Stimulated activated CD4-positive, alpha-beta T cell treated with anti-CD3 and anti-CD28 coated beads, Interleukin-1b, Interleukin-23, amount 100 ng/mL, for 1 hour (primary cell): ENCODE measurements at places on chromosomes 6 and 20.

GRCh38 chr6:149060300-149060984, 257.1 kb upstream of the TAB2 start:
- DNase-seq, result no peak

DNA sequence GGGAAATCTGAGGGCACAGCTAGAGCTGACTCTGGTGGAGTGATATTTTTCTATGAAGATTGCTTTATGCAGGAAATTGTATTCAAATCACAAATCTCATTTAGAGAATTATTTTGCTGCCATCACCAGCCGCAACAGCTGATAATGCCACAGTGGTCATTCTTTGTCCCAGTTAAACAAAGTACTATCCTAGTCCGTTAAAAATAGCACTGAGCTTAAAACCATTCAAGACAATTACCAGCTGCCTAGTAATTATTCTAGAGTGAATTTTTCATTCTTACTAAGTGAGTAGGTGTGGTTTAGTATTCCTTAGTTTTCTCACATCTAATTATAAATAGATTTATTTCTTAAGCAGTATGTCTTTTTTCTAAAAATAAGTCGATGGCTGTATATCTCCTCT, 190.5 kb downstream of the SLC35F1 start:
- no peak for DNase-seq

DNA sequence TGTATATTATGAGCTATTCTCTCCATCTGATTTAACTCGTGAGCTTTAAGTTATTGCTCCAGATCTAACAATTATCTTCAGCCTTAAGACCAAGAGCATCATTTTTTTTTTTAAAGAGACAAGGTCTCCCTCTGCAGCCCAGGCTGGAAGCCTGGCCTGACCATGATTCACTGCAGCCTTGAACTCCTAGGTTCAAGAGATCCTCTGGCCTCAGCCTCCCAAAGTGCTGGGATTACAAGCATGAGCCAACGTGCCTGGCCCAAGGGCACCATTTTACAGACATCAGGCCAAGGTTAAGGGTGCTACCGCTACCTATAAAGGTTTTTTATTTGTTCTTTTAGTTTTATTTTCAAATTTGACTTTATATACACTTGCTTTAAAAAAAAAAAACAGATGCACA, 2.3 kb downstream of the SUPT3H start:
- no peak for DNase-seq

GRCh38 chr6:155194399-155194798, 69.4 kb upstream of the CLDN20 start:
- DNase-seq, result no peak

GRCh38 chr20:61837200-61837599, 228.5 kb downstream of the TAF4 start:
- DNase-seq, result no peak

DNA sequence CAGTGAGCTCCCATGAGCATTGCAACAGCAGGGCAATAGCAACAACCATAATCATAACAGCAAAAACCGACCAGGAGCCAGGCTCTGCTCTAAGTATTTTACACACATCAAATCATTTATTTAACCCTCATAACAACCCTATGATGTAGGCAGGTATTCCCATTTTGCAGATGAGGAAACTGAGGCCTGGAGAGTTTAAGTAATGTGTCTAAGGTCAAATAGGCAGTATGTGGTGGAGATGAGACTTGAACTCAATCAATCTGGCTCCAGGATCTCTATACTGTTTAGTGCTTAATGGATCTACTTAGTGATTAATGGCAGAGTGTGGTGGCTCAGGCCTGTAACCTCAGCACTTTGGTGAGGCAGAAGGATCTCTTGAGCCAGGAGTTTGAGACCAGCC, 3.4 kb downstream of the TMEM151B start:
- DNase-seq, result no peak

DNA sequence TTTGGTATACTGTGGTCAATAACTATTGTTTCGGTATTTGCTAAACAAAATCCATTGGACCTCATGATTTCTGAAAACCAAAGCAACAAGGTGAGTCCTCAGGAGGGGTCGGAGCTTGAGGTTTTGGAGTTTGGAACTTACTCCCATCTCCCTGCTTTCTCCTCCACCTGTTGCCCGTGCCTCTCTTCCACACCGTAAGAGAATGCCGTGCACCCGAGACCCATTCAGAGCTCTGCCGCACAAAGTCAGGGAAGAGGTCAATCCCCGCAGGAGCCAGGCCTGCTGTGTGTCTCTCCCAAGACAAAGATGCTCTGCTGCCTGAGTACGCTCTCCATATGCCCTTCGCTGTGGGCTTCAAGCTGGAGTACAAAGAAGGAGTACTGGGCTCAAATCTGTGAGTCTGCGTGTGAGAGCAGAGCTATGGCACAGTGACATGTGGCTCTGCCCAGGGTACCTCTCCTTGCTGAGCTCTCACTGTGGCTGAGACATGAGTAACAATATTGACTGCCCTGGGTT, 23.9 kb downstream of the PXDC1 start:
- no peak for DNase-seq

DNA sequence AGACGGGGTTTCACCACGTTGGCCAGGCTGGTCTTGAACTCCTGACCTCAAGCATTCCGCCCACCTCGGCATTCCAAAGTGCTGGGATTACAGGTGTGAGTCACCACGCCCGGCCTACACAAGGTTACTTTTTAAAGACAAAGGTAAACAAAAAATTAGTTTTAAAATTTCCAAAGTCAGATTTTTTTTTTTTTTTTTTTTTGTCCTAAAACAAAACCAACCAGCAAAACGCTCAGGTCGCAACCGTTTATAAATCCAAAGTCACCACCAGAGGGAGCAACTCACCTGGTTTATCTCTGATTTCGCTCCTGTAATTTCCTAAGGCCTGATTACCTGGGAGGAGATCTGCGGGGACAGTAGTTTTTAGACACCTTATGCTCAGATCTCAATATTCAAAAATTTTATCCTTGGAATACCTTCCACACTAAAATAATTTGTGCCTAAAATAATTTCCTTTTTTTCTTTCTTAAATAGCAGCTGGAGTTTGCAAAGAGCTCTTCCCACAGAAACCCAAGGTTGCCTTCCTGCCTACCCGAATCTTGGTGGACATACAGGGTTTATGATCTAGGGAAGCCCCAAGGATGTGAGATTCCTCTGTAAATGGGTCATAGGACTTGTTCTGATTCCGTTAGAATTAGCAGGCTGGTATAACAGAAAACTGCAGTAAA, 19.8 kb upstream of the TREM1 start:
- DNase-seq, result no peak

- no peak for DNase-seq
Observed at GRCh38 chr6:125421836-125422235, 120.1 kb upstream of the HDDC2 start.

GRCh38 chr6:169890901-169891300, 139.5 kb downstream of the ERMARD start:
- no peak for DNase-seq

GRCh38 chr6:16894301-16894700, 133.0 kb upstream of the ATXN1 start:
- no peak for DNase-seq

GRCh38 chr20:2101057-2101864, at the start of gene STK35:
Gene STK35 (plus strand): TSS chr20:2101827. CDS start chr20:2101882, 55 bp downstream.
- no peak for DNase-seq

GRCh38 chr20:40966516-40967185, 62.0 kb upstream of the TOP1 start:
- DNase-seq, result no peak

GRCh38 chr20:8917084-8917483, 151.8 kb upstream of the PLCB4 start:
- no peak for DNase-seq

DNA sequence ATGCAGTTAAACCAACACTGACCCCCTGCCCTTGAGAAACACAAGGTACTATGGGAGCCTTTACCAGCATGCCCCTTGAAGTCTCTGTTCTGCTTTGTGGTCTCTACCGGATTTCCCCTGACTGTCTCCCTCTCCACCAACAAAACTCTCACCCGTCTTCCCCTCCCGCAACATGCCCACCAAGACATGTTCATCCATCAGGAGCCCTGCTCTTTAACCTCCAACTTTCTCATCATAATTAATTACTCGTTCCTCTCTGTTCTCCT, 1.1 kb downstream of the ZNF165 start:
- no peak for DNase-seq

- DNase-seq, result no peak
Observed at GRCh38 chr6:164042212-164042611, 627.7 kb downstream of the QKI start.

- no peak for DNase-seq
Observed at GRCh38 chr6:138909511-138909910, 78.5 kb downstream of the REPS1 start.

DNA sequence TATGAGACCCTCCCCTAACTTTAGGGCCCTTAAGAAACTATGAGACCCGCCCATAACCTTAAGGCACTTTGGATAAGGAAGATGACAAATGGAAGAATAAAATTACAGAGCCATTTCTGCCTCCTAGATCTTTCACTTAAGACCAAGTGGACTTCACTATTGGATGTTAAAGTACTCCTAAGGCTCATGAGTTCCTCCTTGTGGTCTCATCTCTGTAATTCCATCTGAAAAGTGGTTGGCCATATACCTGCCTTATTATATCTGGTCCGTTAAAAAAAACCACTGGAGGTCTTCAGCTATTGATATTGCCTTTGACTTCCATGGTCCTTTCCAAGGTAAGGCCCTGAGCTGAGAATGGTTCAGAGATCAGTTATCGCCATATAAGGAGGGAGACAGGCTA, 310.3 kb downstream of the EYA4 start:
- DNase-seq, result no peak

DNA sequence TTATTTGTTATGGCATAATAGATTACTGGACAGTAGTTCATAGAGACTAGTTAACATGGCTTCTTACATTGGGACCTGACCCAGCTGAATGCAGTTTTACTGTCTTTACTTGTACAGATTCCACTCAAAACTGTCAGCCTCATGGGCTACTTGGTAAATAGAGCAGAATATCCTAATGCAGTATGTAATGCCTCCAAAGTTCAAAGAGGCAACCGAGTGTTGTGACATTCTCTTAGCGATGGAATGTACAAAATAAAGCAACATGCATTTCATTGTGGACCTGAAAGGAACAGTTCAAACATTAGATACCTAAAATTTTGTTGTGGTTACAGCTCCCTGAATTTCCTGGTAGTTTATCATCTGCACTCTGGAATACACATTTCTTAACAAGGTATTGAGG, 29.1 kb upstream of the RGS17 start:
- DNase-seq, result no peak

DNA sequence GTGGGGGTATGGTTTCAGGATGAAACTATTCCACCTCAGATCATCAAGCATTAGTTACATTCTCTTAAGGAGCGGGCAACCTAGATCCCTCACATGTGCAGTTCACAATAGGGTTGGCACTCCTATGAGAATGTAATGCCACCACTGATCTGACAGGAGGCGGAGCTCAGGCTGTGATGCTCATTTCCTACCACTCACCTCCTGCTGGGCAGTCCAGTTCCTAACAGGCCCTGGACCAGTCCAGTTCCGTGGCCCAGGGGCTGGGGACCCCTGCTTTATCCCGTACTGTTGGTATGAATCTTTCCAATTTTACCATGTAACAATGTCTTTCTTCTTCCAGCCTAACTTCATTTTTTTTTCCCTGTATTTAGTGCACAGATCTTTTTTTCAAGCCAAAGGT, 94.9 kb downstream of the OGFRL1 start:
- DNase-seq, result no peak

GRCh38 chr20:33477386-33478234, 12.3 kb upstream of the CBFA2T2 start:
- no peak for DNase-seq

DNA sequence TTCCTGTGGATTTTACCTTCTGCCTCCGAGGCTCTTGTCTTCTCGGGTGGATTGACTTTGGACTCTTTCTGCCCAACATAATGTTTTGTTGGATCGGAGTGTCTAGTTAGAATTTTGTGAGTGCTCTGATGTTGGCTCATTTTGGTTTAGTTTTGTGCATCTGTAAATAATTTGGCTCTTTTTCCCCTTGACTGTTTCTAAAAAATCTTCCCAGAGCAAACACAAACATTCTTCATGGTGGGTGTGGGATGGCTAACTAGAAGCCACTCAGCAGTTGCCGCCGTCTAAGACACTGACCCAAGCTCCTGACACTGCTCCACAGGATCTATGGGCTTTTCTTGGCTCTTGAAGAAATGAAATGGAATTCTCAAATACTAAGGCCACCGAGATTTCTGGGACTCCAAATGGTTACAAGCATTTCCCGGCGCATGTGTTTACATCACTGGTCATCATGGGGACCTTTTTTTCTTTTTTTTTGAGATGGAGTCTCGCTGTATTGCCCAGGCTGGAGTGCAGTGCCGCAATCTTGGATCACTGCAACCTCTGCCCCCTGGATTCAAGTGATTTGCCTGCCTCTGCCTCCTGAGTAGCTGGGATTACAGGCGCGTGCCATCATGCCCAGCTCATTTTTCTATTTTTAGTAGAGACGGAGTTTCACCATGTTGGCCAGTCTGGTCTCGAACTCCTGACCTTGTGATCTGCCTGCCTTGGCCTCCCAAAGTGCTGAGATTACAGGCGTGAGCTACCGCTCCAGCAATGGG, 92.0 kb upstream of the FRMD1 start:
- no peak for DNase-seq

DNA sequence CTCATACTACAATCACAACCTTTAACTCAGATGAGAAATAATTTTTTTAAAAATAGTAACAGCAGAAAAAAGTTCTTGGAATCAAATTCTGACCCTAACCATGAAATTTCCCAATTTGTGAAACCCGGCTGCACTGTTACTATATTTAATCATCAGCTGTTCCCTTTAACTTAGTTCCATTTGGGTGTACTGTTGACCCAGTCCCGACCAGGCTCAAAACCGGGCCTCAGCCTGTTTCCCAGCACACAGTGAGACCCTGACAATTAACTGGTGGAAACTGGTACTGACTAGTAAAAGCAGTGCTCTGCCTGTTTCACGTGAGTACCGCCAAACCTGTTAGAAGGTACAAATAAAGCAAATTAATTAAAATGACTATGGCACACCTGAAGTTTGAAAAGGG, 7.0 kb downstream of the CTCFL start:
- DNase-seq, result no peak

DNA sequence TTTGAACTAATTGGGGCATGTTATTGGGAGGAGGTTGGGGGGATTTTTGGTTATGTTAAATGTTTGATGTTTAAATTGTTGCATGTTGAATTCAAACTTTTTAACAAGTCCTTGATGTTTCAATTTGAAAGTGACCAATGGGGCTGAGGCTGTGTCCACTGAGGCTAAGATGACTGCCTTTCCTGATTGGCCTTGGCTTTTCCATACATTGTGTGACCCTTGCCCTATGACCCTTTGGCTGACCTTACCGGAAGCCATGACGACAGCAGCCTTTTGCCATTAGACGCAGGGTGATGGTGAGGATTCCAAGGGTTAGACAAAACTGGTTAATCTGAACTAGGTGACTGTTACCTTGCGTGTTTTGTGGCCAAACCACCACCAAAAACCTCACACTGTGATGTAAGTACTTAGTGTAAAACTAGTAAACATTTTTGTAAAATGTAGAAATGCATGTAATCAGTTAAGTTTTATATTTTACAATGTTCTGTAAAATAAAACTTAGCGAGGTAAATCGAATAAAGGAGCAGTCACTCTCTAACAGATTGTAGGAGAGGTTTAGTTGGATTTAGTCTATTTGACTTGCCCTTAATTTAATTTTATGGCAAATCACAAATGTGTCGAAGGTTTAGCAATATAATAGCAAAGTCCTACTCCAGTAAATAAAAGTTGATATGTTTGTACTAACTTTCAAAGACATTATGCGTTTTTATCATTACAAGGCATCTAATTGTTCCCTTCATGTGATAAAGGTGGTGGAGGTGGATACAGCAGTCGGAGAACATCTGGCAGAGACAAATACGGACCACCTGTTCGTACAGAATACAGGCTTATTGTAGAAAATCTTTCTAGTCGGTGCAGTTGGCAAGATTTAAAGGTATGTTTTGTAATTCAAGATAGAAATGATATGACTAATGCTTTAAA, 1.6 kb downstream of the SRSF6 start:
- no peak for DNase-seq
